ENCODE measurements at places on chromosomes 5 and 9.

DNA sequence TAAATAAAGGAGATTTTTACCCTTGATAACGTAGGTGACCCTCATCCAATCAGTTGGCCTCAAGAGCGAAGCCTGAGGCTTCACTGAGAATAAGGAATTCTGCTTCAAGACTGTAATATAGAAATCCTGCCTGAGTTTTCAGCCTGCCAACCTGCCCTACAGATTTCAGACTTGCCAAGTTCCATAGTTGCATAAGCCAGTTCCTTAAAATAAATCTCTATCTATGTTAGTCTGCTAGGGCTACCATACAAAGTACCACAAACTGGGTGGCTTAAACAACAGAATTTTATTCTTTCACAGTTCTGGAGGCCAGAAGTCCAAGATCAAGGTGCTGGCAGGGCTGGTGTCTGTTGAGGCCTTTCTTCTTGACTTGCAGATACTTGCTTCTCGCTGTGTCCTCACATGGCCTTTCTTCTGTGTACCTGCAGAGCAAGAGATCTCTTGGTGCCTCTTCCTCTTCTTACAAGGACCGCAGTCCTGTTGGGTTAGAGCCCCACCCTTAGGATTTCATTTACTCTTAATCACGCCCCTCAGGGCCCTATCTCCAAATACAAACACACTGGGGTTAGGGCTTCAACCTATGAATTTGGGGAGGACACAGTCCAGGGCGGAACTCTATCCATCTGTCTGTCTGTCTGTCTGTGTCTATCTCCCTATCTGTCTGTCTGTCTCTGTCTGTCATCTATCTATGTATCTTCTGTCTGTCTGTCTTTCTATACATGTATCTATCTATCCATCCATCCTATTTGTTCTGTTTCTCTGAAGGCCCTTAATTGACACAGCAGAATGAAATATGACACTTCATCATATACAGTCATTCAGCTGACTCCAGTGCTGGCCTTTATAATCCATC lies 17.0 kb upstream of the CMBL start:
- no peak for DNase-seq

GRCh38 chr5:15026011-15026893 lies 154.7 kb upstream of the ANKH start:
- no peak for DNase-seq

- DNase-seq, result no peak
Observed at GRCh38 chr5:168317521-168318147, 26.2 kb downstream of the WWC1 start.

GRCh38 chr5:180975338-180975737 lies 13.3 kb upstream of the BTNL3 start:
- no peak for DNase-seq

DNA sequence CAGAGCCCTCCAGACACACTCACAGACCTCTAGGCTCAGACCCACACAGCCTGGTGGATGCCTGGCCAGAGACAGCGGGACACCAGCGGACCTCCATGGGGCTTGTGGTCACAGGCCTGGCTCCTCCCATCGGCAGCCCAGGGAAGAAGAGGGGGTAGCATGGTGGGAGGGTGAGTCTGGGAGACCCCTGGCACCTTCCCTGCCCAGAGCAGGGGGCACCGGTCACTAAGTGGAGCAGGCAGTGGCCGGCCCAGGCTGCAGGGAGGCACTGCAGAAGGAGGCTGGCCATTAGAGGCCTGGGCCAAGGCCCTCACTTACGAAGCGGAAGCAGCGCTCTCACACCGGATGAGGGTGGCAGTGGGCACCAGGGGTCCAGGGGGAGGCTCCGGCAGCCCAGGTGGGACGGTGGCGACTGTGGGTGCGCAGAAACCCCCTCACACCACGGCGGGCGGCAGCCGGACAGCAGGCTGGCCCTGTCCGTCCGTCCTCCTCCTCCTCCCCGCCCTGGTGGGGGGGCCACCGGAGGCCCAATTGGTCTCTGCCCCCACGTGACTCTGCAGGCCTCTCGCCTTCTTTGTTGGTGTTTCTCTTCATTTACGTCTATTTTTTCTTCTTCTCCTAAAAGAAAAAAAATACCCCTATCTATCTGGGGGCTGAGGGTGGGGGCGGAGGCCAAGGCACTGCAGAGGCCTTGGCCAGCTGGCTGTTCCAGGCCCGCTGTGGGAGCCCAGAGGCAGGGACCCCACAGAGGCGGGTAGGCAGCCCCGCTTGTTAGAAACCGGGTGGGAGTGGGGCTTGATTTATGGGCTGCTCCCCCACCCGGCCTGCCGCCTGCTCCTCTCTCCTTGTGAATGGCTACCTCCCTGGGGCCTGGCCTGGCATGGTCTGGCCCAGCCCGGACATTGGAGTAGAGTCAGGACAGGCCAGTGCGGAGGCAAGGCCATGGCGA lies at the start of gene NR5A1:
TSS of gene NR5A1 (minus strand) at position 469 of the 949 bp plus-strand sequence. CDS start 4,004 bp downstream, outside the sequence.
- no peak for DNase-seq

DNA sequence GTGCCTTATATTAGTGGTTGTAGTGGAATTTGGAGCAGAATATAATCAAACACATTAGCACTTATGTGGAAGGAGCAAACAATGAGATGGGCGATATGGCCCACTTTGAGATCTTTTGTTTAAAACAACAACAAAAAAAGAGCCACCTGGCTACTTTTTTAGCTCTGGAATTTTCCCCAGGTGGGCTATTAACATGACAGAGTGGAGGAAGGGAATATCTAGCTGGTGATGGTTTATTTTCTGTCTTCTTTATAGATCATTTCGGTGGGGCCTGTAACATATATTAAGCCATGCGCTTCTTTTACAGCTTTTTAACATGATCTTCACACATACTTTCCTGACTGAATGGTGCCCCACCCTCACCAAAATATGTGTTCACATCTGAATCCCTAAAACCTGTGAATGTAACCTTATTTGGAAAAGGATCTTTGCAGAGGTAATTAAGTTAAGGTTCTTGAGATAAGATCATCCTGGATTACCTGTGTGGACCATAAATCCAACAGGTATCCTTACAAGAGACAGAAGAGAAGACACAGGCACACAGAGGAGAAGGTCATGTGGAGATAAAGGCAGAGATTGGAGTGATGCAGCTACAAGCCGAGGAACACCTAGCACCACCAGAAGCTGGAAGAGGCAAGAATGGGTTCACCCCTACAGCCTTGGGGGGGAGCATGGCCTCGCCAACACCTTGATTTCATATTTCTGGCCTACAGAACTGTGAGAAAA lies 16.6 kb upstream of the ENTREP1 start:
- DNase-seq, result no peak

DNA sequence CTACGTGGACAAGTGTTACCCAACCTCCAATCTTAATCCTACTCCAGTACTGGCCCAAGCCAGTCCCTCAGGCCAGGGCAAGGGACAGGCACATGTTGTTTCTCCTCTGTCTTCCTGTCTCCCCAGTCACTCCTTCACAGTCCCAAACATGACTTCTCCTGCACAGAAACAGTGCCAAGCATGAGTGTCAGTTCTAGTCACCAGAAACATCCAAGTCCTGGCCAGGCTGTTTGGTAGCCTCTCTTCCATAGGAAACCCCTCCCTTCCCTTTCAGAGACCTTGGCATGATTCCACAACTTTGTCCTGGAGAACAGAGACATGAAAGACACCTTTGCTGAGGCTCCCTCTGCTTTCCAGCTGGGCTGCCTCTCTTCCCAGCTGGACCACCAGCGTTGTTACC lies 56.2 kb upstream of the SLC2A8 start:
- no peak for DNase-seq

- no peak for DNase-seq
Observed at GRCh38 chr5:122863240-122863639, 17.8 kb downstream of the SNX24 start.

- DNase-seq, result no peak
Observed at GRCh38 chr9:137621131-137621757, 2.4 kb downstream of the EHMT1 start.

- no peak for DNase-seq
Observed at GRCh38 chr9:123217128-123217654, 51.2 kb downstream of the STRBP start.

DNA sequence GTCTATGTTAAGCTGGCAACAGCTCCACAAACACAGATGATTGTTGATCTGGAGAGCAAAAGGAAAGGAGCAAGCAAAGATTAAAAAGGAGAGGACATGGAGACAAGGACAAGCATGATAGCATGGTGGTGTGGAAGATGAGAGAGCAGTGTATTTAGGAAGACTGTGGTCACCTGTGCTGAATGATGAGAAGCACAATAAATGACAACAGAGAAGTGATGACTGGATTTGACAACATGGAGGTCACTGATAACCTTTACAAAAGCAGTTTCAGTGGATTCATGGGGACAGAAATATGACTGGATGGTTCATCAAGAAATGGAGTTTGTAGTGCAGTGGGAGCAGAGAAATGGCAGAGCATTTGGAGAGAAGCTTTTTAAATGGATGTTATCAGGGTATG lies 20.2 kb downstream of the TTC33 start:
- DNase-seq, result no peak

DNA sequence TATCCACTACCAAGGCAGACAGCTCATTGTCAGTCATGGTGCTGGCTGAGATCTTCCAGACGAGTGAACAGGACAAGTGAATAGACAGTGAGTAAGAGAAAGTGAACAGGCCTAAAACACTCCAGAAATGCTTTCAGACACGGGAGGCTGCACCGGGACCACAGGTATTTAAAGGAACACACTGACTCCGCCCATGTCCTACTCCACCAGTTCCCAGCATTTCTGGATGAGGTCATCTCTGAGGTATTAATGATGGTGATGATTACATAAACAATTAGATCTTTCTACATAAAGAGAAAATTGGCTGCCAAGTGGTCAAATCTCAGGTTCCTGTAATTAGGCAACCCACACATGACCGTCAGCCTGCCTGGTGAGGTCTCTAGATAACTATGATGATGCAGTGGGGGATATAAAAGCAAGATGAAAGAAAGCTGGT lies at the start of gene ACTBL2:
TSS of gene ACTBL2 (minus strand) at position 141 of the 436 bp plus-strand sequence. CDS start at position 37, 104 bp downstream.
- no peak for DNase-seq

- DNase-seq, result no peak
Observed at GRCh38 chr5:159616952-159617351, 286.7 kb upstream of the IL12B start.
